ENCODE measurements at places on chromosomes 7 and 10.
A peak's percentile ranks its signal among the peaks of the same experiment; 100 is the strongest.

GRCh38 chr10:130160775-130161174, 24.6 kb downstream of the GLRX3 start:
- DNase-seq = no peak

- no peak for DNase-seq
Observed at GRCh38 chr7:150511048-150511447, 3.6 kb upstream of the GIMAP7 start.

GRCh38 chr10:98417973-98418664, 3.1 kb upstream of the PYROXD2 start:
- DNase-seq = no peak

GRCh38 chr7:140448781-140449480, 30.4 kb downstream of the MKRN1 start:
- DNase-seq = no peak

DNA sequence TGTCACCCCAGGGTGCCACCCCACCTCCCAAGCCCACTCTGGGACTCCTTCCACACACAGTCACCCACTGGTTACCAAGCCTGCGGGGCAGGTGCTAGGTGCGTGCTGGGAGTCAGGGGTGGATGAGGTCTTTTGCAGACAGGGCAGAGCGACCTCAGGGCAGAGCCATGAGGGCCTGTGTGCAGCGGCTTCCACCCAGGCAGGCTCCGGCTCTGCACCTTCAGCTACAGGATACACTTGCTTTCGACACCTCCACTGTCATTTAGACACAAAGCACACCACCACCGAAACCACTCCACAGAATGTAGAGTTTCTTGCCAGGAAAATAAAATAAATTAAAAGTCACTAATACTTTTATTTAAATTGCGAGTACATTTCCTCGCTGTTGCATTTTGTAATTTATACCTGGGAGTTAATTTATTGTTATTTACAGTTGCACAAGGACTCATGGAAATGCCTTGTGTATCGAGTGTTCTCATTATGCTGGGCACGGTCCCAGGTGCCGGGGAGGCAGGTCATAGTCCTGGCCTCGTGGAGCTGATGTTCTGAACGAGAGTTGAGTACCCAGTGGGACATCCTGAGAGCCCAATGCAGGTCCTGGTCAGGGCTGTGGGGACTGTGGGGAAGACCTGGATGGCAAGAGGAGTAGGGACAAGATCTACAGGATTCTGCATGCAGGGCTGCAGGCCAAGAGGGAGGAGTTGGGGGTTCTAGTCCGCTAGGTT, 127.8 kb downstream of the CUX1 start:
- DNase-seq = no peak

GRCh38 chr7:127718340-127718679, 66.3 kb downstream of the SND1 start:
- no peak for DNase-seq

DNA sequence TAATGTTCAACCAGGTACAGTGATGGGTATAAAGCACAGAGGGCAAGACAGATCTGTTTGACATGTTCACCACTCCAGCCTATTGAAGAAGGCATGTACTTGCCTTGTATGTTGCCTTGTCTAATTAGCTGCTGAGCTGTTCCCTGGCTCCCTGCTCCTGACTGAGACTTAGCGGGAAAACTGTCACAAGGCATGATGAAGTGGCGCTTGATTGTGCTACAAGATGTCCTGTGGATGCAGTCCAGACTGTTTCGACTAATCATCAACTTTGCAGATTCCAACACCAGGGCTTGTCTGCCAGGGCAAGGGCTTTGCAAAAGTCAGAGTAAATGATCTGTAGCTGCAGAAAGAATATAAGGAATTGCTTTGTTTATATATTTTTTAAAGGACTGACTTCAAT, 136.2 kb upstream of the NRBF2 start:
- DNase-seq = no peak

DNA sequence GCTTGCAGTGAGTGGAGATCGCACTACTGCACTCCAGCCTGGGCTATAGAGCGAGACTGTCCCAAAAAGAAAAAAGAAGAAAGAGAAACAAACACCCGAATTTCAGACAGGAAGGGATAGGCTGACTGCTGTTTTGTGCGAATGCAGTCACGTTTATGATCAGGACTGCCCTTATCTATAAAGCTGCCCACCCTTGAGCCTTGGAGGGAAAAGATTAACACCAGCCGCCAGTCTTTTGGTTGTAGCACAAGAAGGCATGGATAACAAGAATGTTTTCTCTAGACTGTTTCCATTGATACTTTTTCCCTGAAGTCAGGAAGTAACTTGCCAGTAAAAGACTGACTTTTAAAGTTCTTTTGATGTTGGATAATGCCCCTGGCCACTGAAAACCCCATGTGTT, 314.0 kb downstream of the BICC1 start:
- DNase-seq = no peak

DNA sequence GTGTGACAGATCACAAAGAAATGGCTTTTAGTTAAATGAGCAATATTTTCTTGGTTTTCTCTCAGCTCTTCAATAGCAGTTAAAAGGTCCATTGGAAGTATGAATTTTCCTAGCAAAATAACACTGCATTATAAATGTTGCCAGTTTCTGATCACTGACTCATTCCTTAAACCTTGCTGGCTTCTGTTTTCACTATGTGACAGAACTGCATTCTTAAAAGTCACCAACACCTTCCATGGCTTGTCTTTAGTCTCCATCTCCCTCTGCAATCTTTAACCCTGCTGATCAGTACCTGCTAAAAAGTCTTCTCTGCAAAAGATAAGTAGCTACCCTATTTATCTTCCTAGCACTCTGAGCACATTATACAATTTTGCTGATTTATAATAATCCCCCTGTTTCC, 405.0 kb upstream of the LRRN3 start:
- DNase-seq = no peak

- DNase-seq = peak; percentile 33
Observed at GRCh38 chr10:51397695-51398094, 301.7 kb downstream of the CSTF2T start.

GRCh38 chr10:43816351-43817321, 168.0 kb upstream of the ZNF32 start:
- peak; percentile 83 for DNase-seq

GRCh38 chr10:130863044-130863443, 448.5 kb downstream of the TCERG1L start:
- no peak for DNase-seq

DNA sequence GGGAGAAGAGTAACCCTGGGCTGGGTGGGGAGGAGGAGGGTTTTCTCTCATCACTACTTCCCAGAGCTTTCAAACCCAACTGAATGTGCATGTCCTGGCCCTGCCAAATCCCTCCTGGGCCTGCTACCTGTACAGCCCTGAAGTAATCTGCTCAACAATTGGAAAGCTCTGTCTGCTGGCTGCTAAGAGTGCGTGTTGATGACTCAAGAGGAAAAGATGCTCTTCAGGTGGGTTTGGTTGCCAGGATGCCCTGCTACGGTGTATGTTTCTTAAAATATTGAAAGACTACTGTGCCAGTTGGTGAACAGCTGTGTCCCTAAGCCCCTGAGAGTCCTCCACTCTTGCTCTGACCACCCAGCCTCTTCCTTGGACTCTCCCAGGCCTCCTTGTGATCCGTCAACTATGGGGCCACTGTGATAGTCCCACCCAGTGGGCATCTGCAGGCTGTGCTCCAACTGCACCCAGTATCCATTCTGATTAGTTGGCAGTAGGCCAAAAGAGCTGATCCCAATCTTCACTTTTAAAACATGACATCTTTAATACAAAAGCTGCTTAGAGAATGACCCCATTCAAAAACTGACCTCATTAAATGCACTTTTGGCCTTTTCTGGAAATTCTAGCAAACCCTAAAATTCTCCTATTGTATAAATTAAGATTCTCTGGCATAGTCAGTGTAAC, 85.6 kb downstream of the AOAH start:
- DNase-seq = no peak

All from GM04503 (cell line).